ENCODE measurements at places on chromosomes 5 and 9.

GRCh38 chr9:137168573-137168903 lies 1.3 kb downstream of the LRRC26 start:
- no peak for DNase-seq

GRCh38 chr9:96302021-96302420 lies at the start of gene HSD17B3:
TSS of gene HSD17B3 (minus strand) at chr9:96302176. CDS start at chr9:96302104, 72 bp downstream.
- no peak for DNase-seq

DNA sequence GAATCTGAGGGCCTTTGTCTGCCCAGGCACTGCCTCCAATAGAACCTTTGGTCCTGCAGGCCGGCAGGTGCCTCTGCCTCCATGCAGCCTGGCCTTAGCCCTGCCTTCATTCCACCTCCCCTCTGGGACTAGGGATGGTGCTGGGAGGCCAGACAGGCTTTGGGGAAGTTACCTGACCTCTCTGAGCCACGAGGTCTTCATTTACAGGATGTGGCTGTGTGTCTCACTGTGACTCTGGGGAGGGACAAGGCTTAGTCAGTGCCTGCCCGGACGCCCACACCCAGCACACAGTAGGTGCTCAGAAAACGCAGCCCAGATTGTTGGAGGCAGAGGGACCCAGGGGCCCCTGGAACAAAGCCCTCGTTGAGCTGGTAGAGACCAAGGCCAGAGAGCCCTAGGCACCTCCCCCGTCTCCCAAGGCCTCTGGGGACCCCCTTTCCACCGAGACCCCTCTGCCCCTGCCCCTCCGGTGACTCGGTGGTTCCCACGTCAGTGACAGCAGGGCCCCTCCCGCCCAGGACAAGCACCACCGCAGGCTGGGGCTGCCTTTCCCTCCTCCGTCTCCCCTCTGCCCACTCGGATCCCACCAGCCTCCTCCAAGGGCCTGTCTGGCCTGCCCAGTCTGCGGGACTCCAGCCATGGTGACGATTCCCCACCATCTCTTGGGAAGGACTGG lies 46.9 kb upstream of the EGFL7 start:
- no peak for DNase-seq

GRCh38 chr9:112050544-112051475 lies 124.3 kb downstream of the SUSD1 start:
- DNase-seq, result no peak

Data from type B pancreatic cell (in vitro differentiated cells).